Sigmoid colon (tissue), 7 donors: ENCODE measurements at places on chromosomes 4 and X. TPM values are rescaled to one million over a fixed set of nuclear protein-coding genes. Genes with fewer than 3 reads are reported as not detected.

DNA sequence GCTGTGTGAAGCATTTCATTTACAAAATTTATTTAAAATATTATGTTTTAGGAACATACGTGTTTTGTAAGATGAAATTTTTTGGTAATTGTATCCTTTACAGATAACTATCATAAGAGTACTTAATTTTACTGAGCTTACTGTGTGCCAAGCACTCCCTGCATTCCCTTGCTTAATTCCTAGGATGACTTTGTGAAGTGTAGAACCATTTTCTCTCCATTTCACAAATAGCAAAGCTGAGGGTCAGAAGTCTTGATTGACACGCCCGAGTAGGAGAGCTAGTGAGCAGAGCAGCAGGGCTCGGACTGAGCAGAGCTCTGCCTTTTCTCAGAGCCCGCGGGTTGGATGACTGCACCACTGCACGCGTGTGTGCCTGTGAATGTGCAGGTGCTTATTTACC is 30.6 kb downstream of the PIGG start:
- DNase-seq: no peak

GRCh38 chrX:96447161-96447560 is 237.5 kb upstream of the DIAPH2 start:
- DNase-seq: no peak

- no peak for DNase-seq
These were observed 46.5 kb upstream of the RELL1 start for GRCh38 chr4:37732526-37733186.

DNA sequence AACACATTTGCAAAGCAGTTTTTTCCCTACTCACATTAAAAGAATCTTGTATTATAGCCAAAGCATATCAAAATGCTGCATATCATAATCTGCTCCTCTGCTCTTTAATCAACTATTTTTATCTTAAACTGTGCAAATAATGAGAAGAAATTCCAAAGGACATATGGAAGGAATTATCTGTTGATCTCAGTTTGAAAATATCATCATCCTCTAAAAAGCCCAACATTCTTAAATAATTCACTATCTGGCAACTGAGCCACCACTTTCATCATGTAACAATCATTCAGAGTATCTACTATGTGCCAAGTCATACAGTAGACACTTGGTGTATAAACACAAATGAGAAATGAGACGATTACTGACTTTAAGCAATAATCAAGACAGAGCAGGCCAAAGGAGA is 63.0 kb downstream of the PRSS12 start:
- DNase-seq: no peak

- DNase-seq: no peak
These were observed 671.1 kb downstream of the FAT4 start for GRCh38 chr4:125985856-125986255.

DNA sequence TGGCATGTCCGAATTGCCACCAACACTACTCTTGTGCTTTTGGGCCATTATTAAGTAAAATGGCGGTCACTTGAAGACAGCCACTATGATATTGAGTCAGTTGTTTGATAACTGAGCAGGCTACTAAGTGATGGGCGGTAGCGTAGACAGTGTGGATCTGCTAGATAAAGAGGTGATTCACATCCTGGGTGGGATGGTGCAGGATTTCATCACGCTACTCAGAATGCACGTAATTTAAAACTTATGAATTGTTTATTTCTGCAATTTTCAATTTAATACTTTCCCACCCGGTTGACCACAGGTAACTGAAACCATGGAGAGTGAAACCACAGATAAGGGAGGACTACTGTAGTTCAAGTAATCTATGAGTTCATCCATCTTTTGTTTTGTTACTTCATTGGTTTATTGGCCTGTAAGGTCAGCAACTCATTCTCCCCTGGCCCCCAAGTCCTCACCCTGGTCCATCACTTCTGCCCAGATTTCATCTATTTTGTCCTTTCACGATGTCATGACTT is 2.9 kb downstream of the ARAF start:
- DNase-seq: no peak

DNA sequence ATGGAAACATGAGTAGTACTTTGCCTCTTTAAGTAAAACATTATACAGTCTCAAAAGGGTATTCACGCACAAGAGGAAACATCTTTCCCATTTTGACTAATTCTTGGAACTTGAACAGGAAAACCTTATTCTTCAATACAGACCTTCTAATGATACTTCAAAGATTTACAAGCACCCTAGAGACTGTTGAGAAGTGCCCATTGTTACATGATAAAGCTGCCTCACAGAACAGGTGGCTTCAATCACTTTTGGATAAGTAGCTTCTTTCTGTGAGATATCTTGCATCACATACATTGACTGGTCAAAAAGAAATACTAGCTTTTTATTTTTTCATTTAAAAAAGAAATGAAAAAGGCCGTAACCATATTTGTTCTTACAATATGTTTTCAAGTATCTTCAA is 219.4 kb downstream of the EPHA5 start:
- no peak for DNase-seq

GRCh38 chr4:13432453-13432852 is 51.7 kb downstream of the RAB28 start:
- no peak for DNase-seq

IBSP gene
- not detected for total RNA-seq

IL9R gene
- total RNA-seq: 0.16 TPM

KLHL34 gene
- total RNA-seq: 0.28 TPM

GUCY1A1 gene
- total RNA-seq: 254 TPM

MGAT4D gene
- total RNA-seq: not detected
